ENCODE measurements at places on chromosomes 3 and 15.

GRCh38 chr15:69320977-69321554 is 22.4 kb downstream of the PAQR5 start:
- DNase-seq = no peak

- DNase-seq = no peak
Observed at GRCh38 chr15:70768257-70768883, 5.0 kb upstream of the UACA start.

- no peak for DNase-seq
Observed at GRCh38 chr15:72011302-72011942, 106.5 kb downstream of the MYO9A start.

DNA sequence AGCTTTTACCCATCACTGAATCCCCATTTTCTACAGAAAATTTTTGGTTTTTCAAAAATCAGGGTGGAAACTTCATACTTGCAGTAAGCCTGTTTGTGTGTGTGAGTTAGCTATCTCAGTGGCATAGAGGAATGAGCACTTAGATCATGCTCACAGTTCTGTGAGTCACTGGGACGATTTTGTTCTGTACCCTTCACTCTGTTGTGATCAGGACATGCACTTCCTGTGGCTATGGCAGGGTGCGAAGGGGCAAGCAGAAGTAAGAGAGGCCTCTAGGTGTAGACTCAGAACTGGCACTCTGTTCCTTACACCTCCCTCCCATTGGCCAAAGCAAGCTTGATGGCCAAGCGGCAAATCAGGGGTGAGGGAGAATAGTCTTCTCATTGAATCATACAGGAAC is 11.6 kb downstream of the NIPA2 start:
- no peak for DNase-seq

- DNase-seq = no peak
Observed at GRCh38 chr3:45667569-45667934, 21.6 kb upstream of the SACM1L start.

DNA sequence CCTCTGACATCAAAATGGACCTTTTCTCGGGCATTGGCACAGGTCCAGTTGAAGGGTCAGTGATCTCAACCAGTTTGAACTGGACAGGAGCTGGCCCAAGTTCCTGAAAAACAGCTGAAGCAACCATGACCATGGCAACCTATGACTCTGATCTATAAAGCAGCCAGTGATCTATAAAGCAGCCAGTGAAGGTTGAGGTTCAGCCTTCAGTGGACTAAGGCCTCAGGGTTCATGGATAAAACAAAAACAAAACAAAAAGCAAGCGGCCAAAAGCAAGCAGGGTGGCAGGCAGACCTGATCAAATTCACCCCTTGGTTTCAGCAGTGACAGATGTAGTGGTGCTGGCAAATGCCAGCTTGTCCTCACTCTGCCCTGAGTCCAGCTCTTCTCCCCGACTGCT is 10.0 kb upstream of the CHRNB4 start:
- no peak for DNase-seq

DNA sequence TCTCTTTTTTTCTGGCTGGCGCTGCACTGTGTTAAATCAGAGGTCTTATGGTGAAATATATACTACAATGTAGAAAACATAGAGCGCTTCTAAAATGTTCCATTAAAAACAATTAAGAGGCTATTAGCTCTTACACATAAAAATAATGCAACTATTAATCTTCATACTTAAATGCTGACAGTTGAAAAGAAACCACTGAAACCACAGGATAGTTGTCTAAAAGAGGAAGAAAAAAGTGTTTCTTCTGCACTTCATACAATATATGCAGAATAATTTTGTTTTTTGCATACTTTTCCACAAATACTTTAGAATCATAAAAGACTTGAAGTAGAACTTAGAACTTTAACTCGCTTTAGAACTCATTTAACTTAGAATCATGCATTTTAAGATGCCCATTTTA is 170.5 kb downstream of the PYDC2 start:
- DNase-seq = no peak

- no peak for DNase-seq
Observed at GRCh38 chr3:37457378-37458065, 283.1 kb upstream of the LRRFIP2 start.

GRCh38 chr3:58358092-58358491 is 25.4 kb downstream of the PXK start:
- no peak for DNase-seq

DNA sequence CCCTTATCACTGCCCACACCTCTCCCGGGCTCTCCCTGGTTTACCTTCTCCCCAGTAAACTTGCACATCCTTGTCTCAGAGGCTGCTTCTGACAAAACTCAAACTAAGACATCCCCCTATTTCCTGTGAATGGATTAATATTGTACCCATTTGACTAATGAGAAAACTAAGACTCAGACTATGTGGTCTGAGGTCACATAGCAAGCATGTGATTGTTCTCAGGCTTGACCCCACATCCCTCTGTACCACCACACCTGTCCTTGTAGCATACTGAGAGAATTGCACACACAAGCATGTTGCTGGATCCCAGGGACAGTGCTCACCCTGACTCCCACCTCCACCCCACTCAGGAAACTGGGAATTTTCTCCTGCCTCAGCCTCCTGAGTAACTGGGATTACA is 90.7 kb upstream of the HES1 start:
- no peak for DNase-seq

GRCh38 chr3:125326957-125327356 is 48.2 kb downstream of the ZNF148 start:
- DNase-seq = no peak

DNA sequence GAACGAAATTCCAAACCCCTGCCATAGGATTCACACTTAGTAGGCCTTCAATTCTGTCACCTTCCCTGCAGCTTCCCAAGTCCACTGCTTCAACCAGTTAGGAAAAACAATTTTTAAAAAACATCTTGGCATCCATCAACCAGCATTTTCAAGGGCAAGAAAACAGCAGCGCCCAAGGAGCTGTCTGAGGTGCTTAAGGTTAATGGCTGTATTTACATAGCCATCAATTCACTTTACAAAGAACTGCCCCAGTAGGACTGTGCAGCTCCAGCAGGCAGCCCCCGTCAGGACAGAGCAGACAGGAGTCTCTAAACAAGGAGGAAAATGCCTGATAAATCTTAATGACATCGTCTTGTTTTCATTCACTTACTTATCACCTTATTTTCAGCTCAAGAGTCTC is 13.3 kb downstream of the TAFA4 start:
- DNase-seq = no peak

DNA sequence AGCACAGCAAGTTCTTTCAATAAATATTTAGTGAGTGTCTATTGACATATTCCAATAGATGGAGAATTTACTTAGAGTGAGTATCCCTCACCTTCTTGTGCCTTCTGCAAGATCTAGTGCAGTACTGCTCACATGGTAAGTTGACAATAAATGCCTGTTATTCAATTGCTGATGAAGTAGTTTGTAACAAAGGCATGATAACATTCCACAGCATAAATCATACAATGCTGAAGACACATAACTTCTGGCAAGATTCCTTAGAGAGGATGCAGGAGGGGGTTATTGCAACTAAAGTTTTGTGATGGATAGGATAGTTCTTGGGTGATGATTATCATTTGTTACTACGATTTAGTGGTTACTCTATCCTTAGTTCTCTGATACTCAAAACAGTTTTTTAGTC is 112.2 kb upstream of the RBMS3 start:
- no peak for DNase-seq

DNA sequence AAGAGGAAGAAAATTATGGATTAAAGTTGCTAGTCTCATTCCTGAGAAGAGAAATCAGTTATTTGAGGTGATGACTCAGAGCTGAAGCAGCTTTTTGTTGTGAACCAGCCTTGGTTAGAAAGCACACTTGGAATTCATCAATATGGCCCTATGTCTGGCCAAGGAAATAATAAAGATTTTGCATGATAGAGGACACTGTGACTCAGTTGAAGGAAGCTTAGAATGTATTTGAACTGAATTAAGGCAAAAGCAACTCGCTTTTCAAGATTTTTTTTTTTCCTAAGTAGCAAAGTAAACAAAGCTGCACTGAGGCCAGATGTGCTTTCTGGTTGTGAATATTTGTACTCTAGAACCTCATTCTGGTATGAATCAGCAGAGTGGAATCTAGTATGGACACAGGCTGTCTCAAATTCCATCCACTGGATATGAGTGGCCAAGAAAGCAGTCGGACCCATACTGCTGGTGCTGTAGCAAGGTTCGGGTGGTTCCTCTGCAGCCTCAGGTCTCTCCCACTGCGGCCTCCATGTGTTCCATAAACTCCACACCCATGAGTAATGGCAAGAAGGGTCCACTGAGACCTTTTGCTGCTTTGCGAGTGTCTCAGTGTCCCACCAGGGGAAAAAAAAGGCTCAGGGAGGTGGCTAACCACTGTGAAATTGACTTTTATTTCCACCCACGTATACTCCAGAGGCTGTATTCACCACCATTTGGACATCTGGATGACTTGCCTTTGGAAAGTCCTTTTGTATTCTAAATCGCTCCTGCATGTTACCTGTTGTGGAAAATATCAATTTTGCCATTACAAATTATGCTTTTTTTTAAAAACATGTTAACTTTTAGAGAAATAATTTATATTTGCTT is 53.1 kb downstream of the TGFBR2 start:
- DNase-seq = no peak

GRCh38 chr15:29207758-29208108 is 61.9 kb downstream of the NSMCE3 start:
- no peak for DNase-seq

DNA sequence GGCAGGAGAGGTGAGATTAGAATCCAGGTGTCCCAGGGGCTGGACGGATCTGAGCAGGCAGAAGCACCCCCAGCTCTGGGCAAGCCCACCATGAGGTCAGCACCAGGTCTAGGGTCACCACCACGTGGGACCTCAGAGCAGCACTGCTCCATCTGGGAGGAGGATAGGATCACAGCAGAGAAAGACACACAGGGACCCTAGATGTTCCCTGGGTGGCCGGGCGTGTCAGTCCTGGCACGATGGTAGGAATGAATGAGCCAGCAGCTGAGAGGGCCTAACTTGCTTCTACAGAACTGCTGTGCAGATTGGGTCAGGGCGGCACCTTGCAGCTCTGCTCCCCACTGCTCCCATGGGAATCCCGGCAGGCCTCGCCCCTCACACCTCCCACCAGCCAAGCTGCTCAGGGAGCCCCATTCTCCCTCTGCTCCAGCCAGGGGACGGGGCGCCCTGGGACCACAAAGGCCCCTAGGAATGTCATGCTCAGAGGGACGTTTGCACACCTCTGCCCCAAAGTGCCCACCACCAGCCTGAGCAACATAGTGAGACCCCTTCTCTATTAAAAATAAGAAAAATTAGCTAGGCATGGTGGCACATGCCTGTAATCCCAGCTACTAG is 66.3 kb downstream of the ZNF445 start:
- DNase-seq = no peak

- DNase-seq = peak; percentile 24
Observed at GRCh38 chr15:51121118-51121517, 26.4 kb upstream of the TNFAIP8L3 start.

GRCh38 chr3:71987828-71988227 is 202.9 kb upstream of the PROK2 start:
- no peak for DNase-seq

GRCh38 chr3:159764490-159765029 is 224.1 kb upstream of the IL12A start:
- DNase-seq = no peak

GRCh38 chr15:37045859-37046740 is 54.2 kb downstream of the MEIS2 start:
- no peak for DNase-seq

- DNase-seq = no peak
Observed at GRCh38 chr15:70505936-70506912, 257.1 kb downstream of the UACA start.

- no peak for DNase-seq
Observed at GRCh38 chr3:94001191-94001590, 21.2 kb downstream of the ARL13B start.

DNA sequence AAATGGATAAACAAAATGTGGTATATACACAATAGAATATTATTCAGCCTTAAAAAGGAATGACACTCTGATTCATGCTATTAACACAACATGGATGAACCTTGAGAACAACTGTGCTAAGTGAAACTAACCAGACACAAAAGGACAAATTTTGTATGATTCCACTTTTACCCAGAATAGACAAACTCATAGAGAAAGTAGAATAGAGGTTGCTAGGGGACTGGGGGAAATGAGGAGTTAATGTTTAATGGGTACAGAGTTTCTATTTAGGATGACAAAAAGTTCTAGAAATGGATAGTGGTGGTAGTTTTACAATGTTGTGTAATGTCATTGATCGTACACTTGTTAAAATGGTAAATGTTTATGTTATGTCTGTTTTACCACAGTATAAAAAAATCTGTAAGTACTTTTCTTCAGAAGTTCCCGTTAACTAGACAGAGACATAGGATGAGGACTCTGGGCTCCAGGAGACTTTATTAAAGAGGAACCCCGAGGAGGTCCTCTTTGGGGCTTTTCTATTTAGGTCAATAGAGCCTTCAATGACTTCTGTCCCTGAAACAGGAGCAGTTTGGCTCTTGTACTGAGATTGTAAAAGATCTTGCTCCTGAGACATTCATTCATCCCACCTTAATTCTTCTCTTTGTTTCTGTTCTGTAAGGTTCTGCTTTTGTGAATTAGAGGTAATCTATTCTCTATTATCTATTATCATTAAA is 24.5 kb downstream of the ABHD6 start:
- DNase-seq = no peak

DNA sequence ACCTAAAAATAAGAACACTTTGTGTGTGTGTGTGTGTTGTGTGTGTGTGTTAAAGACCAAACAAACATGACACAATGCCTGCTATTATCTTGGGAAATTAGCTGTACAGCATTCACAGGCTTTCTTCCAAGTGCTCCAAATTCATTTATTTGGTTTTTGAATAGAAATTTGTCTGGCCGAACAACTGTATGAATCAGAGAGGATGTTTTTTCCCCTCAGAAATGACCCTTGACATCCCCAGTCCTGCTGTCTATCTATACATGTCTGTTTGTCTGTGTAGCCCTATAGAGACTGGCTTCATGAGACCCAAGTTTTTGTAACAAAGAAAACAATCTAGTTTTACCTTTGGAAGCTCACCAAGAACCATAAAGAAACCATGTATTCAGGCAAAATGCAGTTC is 549.8 kb downstream of the NSUN3 start:
- no peak for DNase-seq

- DNase-seq = no peak
Observed at GRCh38 chr3:119586733-119587172, 7.5 kb downstream of the ADPRH start.

DNA sequence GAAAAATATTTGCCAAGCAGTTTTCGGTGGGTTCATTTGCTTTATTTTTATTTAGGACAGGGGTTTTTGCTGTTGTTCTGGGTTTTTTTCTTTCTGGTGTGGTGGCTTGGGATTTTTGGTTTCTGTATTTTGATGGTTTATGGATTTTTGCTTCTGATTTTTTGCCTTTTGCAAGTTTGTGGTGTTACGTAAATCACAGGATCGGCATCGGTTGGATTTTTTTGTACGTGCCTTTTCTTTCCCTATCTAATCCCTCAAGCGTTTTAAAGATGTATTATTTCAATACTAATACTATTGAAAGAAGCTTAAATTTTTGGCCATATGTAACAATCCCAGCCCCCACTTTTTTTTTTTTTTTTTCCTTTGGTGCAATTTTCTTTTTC is 782 bp upstream of the BCL6 start:
- DNase-seq = no peak

GRCh38 chr15:69669446-69669845 is 216.8 kb downstream of the RPLP1 start:
- no peak for DNase-seq

- DNase-seq = no peak
Observed at GRCh38 chr3:51715231-51715976, 8.5 kb downstream of the GRM2 start.

All from SIG-M5 (cell line).